ENCODE measurements at places on chromosomes 1 and 21. TPM values are rescaled to one million over a fixed set of nuclear protein-coding genes. Genes with fewer than 3 reads are reported as not detected.

- no peak for DNase-seq
Observed at GRCh38 chr1:40956407-40956806, 23.1 kb upstream of the CTPS1 start.

GRCh38 chr1:56451491-56451890, 127.9 kb downstream of the PLPP3 start:
- no peak for DNase-seq

DNA sequence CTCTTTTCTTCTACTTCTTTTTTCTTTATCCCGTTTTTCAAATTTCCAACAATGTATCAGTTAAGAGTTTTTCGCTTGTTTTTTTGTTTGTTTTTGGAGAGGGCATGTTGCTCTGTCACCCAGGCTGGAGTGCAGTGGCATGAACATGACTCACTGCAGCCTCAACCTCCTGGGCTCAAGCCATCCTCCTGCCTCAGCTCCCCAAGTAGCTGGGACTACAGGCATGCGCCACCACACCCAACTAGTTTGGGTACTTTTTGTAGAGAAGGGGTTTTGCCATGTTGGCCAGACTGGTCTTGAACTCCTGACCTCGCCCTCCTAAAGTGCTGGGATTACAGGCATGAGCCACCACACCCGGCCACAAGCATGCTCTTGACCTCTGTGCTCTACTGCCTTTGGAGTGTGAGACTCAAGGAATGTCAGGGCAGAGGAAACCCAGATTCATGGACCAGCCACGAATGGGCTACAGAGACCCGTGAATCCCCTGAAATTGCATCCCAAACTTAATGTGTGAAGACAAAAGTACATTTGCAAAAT, 65.1 kb upstream of the HSD17B7 start:
- DNase-seq: no peak

DNA sequence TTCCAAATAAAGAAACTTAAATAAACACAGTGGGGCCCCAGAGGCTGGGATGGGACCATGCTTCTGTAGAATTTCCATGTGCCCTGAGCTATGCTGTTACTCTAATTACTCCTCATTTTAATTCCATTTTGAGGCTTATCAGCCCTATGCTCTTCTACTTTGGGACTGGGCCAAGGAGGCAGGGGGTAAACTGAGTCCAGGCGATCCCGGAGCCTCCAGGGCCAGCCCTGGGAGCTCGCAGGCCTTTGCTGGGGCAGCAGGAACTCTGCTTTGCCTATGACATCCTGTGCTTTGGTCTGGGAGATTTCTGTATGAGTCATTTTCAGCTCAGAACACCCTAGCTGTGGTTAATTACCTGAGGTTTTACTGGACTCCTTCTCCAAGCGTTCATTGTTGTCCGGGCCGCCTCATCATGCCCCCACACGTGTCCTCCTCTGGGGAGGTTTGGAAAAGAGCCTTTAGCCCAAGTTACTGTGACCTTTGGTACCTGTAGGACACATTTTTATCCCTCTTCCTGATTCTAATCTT, 95.7 kb downstream of the RHOU start:
- peak; percentile 23 for DNase-seq

DNA sequence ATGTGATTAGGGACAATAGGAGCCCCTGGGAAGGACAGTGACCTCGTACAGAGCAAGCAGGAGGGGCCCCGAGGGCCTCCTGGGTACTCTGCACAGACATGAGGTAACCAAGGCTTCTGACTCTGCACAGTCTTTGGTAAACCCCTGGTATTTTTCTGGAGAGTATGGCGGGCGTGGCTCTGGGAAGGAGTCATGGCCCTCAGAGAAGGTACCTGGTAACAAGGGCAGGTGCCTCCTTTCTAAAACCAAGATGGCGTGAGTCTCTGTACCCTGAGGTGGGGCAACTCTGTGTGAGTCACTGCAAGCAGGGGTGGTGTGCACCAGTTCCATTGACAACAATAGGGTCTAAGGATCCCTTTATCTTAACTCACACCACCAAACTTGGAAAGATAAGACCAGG, 39.9 kb upstream of the SLC19A1 start:
- DNase-seq: no peak

DNA sequence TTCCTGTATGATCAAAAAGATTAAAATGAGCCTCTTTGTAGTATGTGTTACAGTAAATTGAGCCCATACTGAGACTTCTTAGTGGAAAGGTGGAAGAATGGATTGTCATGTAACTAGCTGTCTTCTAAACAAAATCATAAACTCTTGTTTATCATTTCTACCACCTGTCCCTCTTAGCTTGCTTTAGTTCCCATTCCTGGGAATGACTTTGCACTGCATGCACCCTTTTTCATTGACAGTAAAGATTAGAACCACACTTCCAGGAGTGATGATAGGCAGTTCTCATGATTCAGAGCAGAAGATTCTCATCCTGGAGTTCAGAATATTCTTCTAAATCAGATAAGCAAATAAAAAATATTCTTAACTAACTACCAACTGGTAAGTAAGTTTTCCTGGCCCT, 28.0 kb downstream of the DENND2D start:
- DNase-seq: no peak

DNA sequence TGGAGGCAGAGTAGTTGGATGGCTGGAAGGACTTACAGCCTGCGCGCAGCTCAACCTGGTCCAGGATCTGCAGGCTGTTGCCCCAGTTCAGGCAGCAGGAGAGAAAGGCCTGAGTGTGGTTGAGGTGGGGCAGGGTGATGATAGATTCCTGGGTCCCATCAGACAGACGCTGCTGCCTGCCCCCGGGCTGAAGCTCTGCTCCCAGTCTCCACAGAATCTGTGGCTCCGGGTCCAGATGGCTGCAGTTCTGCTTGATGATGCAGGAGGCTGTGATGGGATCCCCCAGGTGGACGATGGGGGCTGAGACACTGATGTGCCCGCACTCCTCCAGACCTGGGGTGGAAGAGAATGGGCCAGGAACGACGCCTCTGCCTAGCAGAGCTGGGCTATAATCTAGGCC, 7.4 kb downstream of the CSF3R start:
- DNase-seq: no peak

DNA sequence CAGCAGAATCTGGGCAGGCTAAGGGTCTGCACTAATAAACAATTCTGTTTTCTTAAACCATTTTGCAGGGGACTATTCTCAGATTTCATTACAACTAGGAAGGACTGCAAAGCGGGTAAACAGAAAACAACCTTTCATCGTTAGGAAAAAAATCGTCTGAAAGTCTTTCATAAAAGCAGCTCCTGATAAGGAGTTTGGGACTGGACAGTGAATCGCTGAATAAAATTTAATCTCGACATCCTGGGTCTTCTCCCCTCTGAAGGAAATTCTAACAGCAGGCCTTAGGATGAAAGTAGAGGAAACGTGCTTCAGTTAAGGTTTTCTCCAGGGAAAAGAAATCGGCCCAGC, 471 bp upstream of the MTF2 start:
- peak; percentile 1 for DNase-seq

GRCh38 chr1:64838486-64838885, 93.6 kb downstream of the RAVER2 start:
- DNase-seq: peak; percentile 88

Gene PPIE
- 44.0 TPM for total RNA-seq

Gene ITLN2
- not detected for total RNA-seq

Gene LCK
- total RNA-seq: under 0.01 TPM

Gene ZZZ3
- 50.6 TPM for total RNA-seq

Gene AGMAT
- 0.38 TPM for total RNA-seq

Gene PPFIA4
- 0.13 TPM for total RNA-seq

Data from dermis microvascular lymphatic vessel endothelial cell (primary cell).